ENCODE measurements at places on chromosomes 1 and 21. TPM values are rescaled to one million over a fixed set of nuclear protein-coding genes. Genes with fewer than 3 reads are reported as not detected.

- no peak for DNase-seq
Observed at GRCh38 chr1:246726255-246726679, 2.1 kb downstream of the SCCPDH start.

DNA sequence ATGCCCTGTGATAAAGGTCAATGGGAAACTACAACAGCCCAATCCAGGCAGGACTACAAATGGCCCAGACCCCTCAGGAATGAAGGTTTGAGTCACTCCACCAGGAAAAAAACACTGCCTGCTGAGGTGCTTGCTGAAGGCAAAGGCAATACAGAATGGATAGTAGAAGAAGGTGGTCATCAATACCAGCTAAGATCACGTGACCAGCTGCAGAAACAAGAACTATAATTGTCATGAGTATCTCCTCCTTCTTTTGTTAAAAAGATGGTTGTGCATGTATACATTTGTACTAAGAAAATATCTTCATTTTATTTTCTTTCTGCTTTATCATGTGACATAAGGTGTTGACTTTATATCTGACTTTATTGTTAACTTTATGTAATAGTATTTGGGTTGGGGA is 23.4 kb upstream of the ZNF644 start:
- DNase-seq, result no peak

The RAB29 gene
- 27.2 TPM for polyA plus RNA-seq

The MUL1 gene
- polyA plus RNA-seq, result 5.5 TPM

The HMCN1 gene
- polyA plus RNA-seq, result 11.3 TPM

- DNase-seq, result no peak
Observed at GRCh38 chr1:35222322-35223083, 29.6 kb upstream of the SFPQ start.

The TIAM1 gene
- 0.50 TPM for polyA plus RNA-seq

The CLDN8 gene
- 0.23 TPM for polyA plus RNA-seq

GRCh38 chr1:198879711-198880306 is 241.0 kb downstream of the PTPRC start:
- DNase-seq, result no peak

DNA sequence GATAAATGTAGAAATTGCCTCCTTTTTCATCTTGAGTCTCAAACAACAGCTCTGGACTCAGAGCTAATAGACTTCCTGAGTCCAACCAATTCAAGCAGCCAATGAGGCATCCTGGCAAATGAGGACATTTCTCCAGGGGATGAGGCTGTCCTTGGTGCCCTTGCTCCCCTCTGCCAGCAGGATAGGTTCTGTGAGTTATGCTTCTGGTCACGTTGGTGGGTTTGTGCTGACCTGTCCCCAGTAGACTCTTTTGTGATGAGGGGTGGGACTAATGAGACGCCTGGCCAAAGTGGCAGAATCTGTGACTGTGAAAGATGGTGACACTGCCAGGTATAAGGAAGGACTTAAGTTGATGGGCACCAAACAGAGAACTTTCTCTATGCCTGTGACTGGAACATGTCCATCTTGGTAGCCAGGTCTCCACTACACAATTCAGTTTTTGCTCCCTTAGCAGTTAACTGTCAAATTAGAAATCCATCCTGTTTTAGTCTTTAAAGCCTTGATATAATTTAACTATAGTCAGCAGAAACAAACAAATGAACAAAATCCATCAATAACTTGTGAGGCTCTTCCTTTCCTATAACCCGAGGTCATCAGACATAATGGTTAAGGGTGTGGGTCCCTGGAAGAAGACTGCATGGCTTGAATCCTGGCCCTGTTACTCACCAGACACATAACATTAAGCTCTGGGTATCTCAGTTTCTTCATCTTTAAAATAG is 35.7 kb upstream of the THEM4 start:
- no peak for DNase-seq

DNA sequence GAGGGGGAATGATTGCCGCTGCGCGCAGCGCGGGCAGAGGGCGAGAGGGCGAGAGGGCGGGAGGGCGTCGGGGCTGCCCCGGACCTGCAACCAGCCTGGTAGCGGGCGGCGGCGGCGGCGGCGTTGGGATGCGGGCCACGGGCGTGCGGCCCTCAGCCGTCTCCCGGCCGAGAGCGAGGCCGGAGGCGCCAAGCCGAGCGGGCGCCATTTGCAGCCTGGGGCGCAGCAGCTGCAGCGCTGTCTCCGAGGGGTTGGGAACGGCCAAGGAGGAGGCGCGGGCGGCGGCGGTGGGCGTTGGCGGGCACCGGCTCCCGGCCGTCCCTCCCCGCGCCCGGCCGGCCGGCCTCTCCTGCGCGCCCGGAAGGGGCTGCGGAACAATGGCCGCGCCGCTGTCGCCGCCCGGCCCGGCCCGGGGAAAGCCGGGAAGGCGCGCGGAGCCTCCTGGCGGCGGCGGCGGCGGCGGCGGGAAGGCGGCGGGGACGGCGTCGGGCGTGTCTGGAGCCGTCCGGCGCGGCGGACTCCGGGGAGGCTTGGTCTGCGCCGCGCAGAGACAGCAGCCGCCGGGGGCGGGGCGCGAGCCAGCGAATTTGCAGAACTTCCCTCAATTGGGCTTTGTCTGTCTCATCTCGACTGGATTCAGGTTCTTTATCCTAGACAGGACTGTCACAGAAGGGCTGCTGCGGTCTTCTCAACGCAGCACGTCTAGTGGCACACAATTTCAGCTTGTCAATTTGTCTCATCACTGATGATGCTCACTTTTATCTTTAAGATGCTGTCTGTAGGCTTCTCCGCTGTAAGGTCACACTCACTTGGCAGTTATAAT is 35.7 kb downstream of the ZBTB8B start:
- peak; percentile 77 for DNase-seq

Data from aorta (tissue), 5 donors.